Activated CD4-positive, alpha-beta T cell treated with anti-CD3 and anti-CD28 coated beads, Interleukin-2, Interleukin-6, amounts not matched to agents 100 ng/mL and 50 ng/mL, durations not matched to agents 16 hours and 8 hours (primary cell): ENCODE measurements at places on chromosomes 6 and 20.

- no peak for DNase-seq
Measured at GRCh38 chr6:167435209-167435728, 110.4 kb downstream of the TTLL2 start.

GRCh38 chr20:53322651-53323050 lies 271.0 kb downstream of the ZNF217 start:
- DNase-seq = peak; percentile 27

DNA sequence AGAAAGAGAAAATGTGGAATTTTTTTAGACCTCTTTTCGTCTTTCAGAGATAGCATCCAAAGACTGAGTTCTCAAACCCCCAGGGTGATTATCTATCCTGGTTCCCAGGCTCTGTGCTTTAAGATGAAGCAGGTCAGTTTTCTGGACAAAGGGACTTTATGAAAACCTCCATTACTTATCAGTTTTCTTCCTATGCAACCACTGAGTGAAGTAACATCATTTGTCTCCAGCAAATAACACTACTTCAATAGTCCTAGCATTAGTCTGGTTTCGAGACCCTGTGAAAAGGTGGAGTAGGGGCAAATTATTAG lies 18.3 kb upstream of the HLA-DRB1 start:
- DNase-seq = no peak

GRCh38 chr6:157768863-157769551 lies 54.0 kb upstream of the SNX9 start:
- no peak for DNase-seq

DNA sequence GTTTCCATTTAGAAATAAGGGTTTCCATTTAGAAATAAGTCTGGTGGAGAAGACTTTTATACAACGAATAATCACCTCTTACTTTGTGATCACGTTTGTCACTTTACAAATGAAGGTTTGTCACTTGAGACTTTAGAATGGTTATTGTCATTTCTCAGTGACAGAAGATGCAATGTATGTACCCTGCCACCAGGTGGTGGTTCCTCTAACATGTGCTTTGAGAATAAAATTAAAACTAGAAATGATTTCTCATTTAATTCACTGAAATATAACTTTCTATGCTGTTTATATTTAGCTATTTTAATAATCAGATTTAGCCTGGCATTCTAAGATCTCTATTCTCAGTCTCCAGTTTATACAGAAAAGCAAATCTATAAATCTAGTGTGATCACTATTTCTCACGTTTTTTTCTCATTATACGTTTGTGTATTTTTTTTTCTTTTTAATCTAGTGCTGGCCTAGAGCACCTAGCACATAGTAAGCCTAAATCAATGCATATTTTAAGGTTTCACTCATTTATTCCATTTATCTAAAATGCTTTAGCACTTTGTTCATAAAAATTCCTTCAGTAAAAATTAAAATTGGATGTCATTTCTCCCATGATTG lies 57.4 kb upstream of the TFAP2D start:
- peak; percentile 1 for DNase-seq

DNA sequence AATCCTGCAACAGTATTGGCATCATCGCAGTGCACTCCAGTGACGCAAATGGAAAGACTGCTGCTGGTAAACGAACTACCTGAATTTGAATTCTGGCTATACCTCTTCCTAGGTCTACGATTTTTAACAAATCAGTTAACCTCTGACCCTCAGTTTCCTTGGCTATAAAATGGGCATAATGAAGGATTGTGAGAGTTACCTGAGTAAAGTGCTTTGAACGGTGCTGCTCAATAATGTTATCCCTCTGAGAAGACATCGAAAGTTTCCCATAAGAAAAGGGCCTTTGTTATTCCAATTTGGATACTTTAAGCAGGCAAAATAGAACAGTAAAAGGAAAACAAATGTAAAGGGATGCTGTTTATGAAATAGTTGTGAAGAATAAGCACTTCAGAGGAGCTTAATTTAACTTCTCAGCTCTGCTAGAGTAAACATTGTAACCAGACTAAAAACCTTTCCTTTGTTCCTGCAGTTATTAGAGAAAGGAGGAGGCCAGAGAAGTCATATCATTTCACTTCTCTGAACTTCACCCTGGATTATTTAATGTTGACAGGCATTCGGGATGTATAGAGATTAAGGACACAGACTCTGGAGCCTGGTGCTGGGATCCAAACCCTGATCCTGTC lies 5.8 kb downstream of the SGK1 start:
- no peak for DNase-seq

DNA sequence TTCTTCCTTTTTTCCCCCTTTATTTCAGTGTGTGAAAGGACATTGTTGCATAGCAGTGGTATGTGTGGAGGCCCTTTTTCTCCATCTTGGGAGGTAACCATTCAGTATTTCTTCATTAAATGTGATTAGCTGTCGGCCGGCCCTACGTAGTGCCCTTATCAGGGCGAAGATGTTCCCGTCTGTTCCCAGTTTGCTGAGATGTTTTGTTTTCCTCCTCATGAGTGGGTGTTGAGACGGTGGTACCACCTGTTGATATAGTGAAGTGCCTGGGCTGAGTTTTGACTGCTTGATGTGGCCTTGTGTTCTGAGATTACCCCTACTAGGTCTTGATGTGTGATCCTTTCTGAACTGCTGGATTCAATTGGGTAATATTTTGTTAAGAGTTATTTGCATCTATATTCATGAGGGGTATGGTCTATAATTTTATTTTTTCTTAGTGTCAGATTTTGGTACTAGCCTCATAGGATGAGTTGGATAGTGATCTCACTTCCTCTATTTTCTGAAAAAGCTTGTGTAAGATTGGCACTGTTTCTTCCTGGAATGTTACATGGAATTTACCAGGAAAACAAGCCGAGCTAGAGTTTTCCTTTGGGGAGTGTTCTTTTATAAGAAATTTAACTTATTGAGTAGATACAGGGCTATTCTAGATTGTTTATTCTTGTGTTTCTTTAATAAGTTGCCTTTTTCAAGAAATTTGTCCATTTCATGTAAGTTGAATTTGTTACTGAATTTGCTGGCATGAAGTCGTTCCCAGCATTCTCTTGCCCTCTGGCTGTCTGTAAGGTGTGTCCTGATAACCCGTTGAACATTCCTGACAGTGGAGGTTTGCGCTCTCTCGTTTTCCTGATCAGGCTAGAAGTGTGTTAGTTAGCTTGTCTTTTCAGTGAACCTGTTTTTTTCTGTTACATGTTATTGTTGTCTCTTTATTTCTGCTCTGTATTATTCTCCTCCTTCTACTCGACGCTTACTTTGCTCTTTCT lies 4.3 kb downstream of the MTG2 start:
- DNase-seq = no peak

GRCh38 chr6:107116931-107117330 lies 1.6 kb upstream of the BEND3 start:
- DNase-seq = no peak

DNA sequence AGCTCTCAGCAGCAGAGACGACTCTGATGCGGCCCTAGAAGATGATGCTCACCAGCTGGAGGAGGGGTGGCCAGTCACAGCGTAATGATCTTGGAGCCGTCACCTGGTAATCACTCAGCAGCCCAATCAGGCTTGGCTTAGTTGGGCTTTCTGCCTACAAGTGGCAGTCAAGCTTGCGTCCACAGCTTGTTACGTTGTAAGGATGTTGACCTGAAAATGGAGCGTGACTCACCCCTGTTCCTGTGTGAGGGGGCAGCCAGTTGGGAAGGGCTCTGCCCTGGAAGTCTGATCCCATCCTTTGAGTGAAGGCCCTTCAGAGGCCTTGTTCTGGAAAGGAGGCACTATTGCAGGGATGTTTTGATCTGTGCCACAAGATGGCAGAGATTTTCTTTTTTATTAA lies 49.8 kb downstream of the SPATA2 start:
- DNase-seq = peak; percentile 13

DNA sequence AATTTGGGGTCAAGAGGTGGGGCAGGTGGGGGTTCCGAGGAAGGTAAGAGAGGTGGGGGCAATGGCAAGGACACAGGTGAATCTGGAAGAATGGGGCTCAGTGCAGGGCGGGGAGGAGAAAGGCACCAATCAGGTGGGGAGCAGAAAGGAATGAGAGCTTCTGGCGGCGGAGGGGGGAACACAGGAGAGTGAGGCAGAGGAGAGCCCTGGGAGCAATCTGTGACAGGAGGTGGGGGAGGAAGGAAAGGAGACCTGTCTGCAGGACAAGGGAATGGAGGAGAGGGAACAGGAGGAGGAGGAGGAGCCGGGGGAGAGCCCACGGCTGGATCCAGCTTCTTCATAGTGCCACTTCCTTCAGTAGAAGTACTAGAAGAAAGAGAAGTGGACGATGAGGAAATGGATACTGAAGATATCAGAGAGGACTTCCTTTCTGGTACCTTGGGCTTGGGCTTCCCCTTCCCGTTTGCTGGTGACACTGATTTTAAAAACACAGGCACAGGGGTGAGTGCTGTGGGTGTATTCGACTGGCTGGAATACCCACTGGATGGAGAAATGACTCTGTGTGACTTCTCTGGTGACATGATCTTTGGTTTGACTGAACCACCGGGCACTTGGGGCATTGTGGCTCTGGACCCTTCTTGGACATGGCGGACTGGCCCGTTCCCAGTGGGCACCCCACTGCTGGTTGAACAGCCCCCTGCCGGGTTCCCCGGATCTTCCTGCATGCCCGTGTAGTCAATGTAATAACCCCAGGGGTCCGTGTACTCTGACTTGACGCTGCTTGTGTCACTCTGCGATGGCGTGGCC lies 27.4 kb downstream of the HEBP2 start:
- DNase-seq = no peak

DNA sequence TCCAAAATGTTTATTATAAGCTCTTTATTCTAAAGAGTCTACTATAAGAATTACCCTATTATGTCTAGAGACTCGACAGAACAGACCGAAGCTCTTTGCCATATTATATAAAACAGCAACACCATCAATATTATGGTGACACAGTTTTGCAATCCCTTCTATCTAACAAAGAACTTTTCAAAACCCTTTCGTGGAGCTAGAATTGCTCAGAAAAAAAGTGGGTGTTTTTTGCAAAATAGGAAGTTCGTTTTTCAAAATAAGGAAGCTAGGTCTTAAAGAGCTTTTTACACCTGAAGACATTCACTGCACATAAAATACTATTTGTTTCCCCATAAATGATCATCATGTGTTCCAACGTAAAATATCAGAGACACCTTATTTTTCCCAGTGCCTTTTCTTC lies 240.0 kb downstream of the FOXC1 start:
- DNase-seq = no peak

GRCh38 chr6:2132416-2132815 lies 113.0 kb downstream of the GMDS start:
- DNase-seq = no peak

DNA sequence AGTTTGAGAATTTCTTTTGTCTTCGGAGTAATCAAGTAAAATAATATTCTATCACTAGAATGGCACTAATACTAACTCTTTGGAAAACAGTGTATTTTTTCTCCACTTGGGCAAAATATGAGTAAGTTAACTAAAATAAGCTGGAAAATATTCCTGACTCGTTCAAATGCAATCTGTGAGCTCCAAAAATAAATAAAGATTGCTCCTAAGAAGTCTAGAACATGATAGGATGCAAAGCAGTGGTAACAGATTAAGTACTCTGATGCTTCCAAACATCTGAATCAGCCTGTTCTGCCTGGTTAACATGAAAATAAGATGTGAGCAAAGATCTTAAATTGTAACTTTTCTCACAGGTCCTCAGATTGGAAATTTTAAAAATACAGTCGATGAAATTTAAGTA lies 285.1 kb upstream of the ID4 start:
- no peak for DNase-seq

GRCh38 chr6:110609101-110609500 lies 132.7 kb upstream of the SLC22A16 start:
- DNase-seq = no peak

DNA sequence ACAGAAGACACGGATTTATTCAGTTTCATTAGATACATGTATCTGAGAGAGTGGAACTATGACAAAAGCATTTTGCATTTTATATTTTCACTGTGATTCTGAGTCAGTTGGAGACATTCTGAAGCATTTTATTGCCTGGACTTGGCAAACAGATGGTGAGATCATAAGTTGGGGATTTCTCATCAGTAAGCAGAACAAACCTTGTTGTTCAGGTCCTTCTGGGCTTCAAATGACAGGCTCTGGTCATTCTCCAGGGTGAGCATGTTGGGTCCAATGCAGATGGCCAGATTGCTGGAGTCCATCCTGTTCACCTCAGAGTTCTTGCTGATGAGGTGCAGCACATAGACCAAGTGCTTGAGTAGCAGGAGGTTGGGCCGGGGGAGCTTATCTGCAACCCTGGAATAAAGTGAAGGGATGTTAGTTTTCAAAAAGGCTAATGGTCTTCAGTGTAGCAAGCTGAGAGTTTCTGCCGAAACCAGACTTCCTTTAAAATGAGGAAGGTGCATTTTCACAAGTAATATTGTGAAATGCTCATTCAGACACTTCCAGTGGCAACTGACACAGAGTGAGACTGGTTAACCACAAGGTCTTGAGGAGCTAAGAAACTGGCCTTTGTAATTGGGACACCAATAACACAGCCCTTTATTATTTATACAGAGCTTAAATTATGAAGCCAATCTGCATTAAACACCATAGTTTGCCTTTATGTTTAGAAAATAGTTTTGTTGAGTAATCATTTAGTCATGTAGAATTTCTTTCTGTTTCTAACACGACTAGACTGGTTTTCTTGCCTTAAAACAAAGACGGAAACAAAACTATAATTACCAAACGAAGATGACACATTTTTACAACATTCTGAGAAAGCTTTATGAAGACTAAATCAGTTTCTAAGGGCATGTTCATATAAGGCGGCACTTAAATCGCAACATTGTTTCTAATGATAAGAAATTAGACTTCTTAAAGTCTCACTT lies 5.6 kb downstream of the TAGAP start:
- peak; percentile 87 for DNase-seq

GRCh38 chr6:165847407-165848085 lies 184.5 kb upstream of the PDE10A start:
- no peak for DNase-seq

DNA sequence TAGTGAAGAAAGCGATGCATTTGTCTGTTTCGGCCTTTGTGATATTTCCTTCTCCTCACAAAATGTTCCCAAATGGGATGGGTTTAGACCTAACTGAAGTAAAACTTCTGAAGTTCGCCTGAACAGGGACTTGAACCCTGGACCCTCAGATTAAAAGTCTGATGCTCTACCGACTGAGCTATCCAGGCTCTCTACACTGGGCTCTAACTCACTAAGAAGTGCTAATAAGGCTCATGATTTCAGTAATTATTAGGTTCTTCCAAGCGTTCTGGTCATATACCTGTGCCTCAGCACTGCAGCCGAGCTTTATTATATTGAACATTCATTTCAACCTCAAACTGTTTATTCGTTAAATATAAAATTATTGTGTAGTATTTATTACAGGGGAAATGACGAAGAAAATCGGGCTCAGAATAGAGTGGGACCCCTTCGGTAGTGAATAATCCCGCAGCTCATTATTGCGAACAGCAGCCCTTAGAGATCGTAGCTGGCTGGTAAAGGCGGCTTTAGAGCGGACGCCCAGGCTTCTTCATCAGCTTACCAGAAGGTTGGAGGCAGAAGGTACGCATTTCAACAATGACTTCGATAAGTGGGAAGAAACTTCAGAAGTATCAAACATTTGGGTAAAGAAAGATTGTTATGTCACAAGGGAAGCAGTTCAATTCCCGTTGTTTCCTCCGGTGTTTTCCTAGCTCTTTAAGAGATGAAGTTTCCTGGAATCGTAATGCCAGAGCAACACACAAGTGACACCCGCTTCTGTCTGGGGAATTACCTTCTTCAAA lies 119.0 kb upstream of the ZNF184 start:
- DNase-seq = peak; percentile 77
